ENCODE measurements at places on chromosomes 3 and 15.

DNA sequence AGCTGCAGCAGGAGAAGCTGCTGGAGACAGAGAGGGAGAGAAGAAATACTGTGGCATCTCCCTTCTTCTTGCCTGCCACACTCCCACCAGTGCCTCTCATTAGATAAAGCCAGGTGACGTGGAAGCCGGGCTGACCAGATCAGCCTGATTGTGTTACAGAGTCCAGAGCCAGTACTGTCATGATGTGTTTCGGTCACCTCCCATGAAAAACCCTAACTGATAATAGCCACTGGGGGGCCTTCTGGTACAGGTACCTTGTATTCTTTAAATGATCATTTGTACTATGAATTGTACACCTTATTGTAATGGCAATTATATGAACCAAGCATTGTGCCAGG lies 125.8 kb upstream of the TMEM108 start:
- DNase-seq = no peak

DNA sequence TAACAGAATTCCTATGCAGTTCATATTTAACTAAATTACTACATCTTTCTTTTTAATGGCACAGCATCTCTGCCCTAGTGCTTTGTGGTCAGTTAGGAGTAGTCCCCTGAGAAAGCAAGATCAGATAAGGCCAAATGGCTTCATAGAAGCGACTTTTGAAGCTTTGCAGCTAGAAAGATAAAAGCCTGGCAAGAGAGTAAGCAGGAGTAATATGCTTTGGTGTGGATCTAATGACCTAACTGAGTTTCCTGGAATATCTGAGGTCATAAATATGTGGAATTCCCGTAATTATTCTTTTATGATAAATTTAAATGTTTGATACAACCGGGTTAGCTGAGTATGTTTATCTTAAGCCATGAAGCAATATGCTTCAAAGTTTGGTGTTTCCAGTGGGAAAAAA lies 374.9 kb upstream of the LRRC3B start:
- DNase-seq = no peak

DNA sequence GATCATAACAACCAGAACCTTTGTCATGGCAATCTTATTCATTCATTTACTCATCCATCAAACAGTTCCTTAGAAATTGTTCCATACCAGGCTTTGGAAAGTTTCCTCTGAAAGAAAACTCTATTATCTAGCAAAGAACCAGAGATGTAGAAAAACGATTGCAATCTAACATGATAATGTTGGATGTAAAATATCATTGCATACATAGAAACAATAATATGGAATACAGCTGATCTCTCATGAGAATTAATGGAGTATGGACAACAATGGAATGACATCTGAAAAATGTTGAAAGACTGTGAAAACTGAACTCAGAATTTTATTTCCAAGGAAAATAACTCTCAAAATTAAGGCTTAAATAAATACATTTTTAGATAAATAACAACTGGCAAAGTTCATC lies 665.4 kb downstream of the NLGN1 start:
- no peak for DNase-seq

DNA sequence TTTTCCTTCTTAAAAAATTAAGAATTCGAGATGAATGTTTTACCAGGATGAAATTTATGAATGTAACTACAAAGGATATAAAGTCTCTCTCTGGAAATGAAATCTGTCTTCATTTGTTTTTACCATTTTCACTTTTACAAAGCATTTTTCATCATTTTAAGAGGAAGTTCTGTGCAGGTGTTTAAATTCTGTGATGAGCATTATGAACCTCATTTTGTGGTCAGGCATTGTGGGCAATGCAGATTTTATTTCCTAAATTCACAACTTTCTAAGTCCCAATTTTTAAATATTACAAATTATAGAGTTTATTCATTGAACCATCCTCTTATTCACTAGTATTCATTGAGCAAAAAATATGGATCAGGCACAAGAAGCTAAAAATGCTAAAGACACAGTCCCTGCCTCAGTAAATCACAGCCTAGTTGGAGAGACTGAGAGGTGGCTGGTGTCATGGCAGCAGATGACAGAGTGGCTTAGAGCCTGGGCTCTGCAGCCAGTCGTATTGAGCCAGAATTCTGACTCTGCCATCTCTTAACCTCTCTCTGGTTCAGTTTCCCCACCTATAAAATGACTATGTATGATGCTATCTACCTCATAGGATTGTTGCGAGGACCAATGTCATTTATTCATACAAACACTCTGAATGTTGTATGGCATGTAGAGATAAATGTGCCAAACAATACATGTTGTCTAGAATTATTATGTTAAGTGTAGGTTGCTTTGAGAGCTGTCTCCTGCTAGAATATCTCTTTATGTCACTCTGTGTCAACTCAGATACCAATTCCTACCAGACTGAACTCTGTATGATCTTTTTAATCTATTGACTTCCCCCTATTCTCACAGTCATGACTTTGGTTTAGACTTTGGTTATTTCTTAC lies 7.5 kb upstream of the TGFBR2 start:
- DNase-seq = no peak

- no peak for DNase-seq
These were observed 173.0 kb upstream of the FRMD4B start for GRCh38 chr3:69558912-69559311.

DNA sequence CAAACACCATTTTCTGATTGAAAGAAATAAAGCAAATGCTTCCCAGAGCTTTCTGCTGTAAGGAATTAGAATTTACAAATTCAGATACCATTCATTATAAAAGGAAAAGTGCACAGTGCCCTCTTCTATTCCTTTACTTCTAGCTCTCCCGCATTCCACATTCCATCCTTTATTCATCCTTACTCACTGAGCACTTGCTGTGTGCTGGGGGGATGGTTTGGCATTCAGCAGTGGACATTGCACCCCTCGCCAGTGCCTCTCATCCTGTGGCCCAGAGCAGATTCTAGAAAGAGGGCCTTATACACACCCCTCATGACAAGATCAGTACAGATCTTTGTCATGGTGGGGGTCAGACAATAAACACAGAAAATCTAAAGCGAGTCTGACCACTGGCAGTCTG lies 73.0 kb downstream of the MGLL start:
- no peak for DNase-seq

GRCh38 chr15:99605490-99605931 lies 39.7 kb downstream of the MEF2A start:
- no peak for DNase-seq

DNA sequence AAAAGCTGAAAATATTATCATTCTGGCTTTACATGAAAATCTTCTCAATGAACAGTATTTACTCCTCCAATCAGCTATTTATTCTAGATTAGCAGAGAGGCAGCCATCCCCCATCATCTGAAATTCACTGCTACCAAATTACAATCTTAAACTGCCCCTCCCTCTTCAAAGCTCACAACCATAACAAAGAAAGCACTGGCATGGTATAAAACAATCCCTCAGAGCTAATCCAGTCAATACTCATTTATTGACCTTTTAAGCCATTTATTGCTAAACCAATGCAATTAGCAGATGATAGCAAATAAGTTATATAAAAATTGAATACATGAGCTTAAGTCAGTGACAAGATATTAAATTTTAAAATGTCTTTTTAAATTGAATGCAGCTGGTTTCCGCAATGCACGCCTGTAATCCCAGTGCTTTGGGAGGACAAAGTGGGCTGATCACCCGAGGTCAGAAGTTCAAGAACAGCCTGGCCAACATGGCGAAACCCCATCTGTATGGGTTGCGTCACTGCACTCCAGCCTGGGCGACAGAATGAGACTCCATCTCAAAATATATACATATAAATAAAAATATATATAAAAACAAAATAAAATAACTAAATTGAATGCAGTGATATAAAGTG lies 12.1 kb downstream of the SLC4A7 start:
- no peak for DNase-seq

- DNase-seq = no peak
These were observed 283.8 kb upstream of the FRG2C start for GRCh38 chr3:75380276-75380771.

- DNase-seq = no peak
These were observed 156.2 kb downstream of the ZMAT3 start for GRCh38 chr3:178915365-178915764.

DNA sequence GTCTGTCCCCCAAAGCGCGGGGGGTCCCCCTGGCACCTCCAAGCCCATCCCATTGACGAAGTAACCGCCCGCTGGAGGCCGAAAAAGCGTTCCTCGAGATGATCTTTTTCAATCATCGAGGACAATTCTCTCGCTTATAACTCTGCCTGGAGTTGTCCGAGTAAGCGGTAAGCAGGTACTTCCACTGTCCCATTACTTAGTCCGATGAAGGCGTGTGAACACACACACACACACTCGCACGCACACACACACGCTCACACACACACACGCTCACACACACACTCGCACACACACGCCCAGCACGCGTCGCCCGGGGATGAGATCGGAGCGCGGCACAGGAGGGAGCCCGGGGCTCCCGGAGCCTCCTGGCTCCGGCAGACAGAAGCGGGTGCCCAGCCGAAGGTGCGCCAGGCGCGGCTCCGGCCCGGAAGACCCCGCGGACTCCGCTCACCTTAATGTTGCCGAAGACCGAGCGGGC lies 430 bp downstream of the SLCO2A1 start:
- DNase-seq = no peak

- DNase-seq = no peak
These were observed 210.0 kb downstream of the NFKBIZ start for GRCh38 chr3:102059145-102059943.

DNA sequence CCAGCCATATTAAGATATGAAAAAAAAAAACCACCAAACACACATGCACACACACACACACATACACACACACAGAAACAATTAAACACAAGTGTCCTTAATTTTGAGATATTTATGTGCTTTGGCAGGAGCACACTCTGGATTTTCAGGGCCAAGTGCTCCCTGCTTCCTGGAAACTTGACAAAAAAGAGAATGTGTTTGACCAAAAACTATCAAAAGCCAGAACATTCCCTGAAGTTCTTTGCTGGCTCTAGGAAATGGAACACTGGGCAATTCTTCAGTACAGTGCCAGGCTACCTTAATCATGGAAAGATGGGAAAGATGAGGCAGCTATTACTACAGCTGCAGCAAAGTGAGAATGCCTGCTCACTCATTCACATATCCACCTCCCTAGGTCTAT lies 44.6 kb downstream of the P3H2 start:
- DNase-seq = no peak

GRCh38 chr3:312160-312733 lies 115.7 kb downstream of the CHL1 start:
- no peak for DNase-seq

DNA sequence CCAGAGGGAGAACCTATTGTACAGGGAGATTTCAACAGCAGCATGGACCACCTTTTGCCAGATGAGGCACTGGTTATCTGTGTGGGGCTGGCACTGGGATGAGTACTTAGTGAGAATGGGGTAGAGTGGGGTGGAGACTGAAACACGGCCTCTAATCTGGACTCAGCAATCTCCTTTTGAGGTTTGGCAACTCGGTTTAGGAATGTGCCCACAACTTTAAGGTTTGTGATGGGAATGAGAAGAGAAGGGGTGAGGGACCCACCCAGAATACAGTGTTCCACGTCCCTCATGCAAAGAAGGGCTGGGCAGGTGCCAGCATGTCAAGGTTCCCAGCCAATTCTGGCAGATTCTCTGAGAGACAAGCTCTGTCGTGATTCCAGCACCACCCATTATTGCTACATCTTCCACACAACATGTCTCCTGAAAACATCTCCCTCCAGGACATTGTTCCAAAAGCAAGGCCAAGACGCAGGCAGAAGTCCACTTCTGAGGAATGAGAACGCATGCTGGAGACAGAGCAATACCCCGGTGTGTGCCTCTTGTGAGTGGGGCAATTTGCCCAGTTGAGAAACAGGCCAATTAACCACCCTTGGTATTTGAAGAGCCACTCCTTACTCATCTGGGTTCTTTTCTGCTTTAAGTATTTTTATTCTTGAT lies 37.5 kb upstream of the CCR4 start:
- DNase-seq = no peak

- DNase-seq = no peak
These were observed 88.1 kb upstream of the TGFBR2 start for GRCh38 chr3:30518181-30518864.

- DNase-seq = no peak
These were observed 582.2 kb downstream of the FOXP1 start for GRCh38 chr3:71001303-71001830.

GRCh38 chr3:16028604-16029003 lies 145.9 kb upstream of the GALNT15 start:
- no peak for DNase-seq

- DNase-seq = no peak
These were observed 14.8 kb downstream of the APH1B start for GRCh38 chr15:63292241-63292640.

- DNase-seq = no peak
These were observed 156.6 kb downstream of the NR1D2 start for GRCh38 chr3:24101676-24102168.

GRCh38 chr3:185986198-185986777 lies 48.5 kb upstream of the TRA2B start:
- no peak for DNase-seq

GRCh38 chr3:120472121-120472844 lies 21.5 kb upstream of the FSTL1 start:
- DNase-seq = no peak

GRCh38 chr15:78949461-78949860 lies 4.6 kb upstream of the CTSH start:
- no peak for DNase-seq

- DNase-seq = no peak
These were observed 13.4 kb downstream of the PML start for GRCh38 chr15:74007820-74008371.

DNA sequence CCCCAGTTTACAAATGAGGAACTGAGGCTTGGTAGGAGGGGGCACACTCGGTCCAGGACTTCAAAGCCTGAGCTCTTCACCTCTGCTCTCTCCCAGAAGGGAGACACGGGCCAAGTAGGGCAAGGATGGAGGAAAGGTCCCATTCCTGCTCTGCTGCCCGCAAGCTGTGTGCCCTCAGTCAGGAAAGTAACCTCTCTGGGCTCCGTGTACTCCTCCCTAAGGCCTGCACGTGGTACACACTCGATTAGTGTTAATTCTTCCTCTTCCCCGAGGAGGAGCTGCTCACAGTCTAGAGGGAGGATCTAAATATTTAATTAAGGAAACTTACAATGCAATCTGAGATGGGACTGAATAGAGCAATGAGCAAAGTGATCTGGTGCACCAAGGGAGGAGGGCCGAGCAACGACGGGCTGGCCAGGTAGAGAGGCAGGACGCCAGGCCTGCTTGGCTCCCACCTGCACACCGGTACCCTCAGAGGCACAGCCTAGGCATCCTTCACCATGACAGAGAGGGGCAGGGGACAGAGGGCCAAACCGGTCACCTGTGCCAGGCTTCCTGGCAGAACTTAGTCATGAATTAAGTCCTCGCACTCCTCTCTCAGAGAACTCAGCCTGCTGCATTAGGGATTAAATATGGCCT lies 47.2 kb upstream of the IQSEC1 start:
- DNase-seq = no peak

- DNase-seq = no peak
These were observed 156.4 kb downstream of the TP63 start for GRCh38 chr3:189787632-189788031.

GRCh38 chr3:64369390-64369789 lies 144.1 kb upstream of the PRICKLE2 start:
- no peak for DNase-seq

- DNase-seq = no peak
These were observed 721 bp downstream of the P2RY1 start for GRCh38 chr3:152835601-152836102.

- no peak for DNase-seq
These were observed 1.8 kb upstream of the EOMES start for GRCh38 chr3:27723815-27724458.

- no peak for DNase-seq
These were observed 7.7 kb upstream of the KCTD6 start for GRCh38 chr3:58484045-58484721.

All from activated naive CD4-positive, alpha-beta T cell treated with anti-CD3 and anti-CD28 coated beads, Interleukin-2, amount 50 U/mL, for 72 hours (primary cell).